ENCODE measurements at places on chromosomes 2 and 18. TPM values are rescaled to one million over a fixed set of nuclear protein-coding genes. Genes with fewer than 3 reads are reported as not detected.

Gene REG1B
- total RNA-seq = not detected

Gene TFCP2L1
- not detected for total RNA-seq

GRCh38 chr2:240441326-240441992 is 6.0 kb downstream of the GPC1 start:
- no peak for DNase-seq

DNA sequence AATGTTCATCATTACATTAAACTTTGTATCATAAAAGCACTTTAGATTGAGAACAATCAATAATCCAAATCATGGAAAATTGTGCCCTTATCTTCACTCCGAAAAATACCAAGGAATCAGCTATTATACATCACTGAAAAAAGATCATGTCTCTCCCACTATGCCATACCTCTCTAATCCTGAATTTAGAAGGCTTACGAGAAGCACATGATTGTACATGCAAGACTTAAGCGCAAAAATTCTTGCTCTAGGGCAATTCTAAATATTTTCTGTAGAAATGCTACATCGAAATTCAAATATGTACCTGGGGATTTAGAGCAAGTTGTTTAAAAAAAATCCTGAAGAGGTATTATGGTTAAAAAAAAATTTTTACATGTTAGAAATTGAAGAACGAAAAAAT is 1.3 kb downstream of the CYTIP start:
- DNase-seq = no peak

GRCh38 chr18:24868311-24868710 is 407.9 kb downstream of the HRH4 start:
- peak; percentile 8 for DNase-seq

DNA sequence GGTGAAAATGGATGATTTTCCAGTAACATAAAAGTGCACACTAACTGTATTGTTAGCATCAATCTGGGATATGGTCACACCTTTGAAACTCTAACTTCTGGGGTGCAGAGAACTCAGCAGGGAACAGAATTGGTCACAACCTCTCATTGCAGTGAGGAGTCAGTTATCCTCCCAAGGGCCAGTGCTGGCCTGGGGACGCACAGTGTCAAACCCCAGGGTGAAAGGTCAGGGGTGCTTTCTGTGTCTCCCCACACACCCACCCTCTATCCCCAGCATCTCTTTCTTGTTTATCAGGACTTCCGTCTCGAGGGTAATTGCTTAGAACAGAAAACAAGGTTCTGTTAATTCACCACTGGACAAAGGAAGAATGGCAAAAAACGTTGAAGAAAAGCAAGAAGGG is 208.7 kb downstream of the DLGAP1 start:
- no peak for DNase-seq

DNA sequence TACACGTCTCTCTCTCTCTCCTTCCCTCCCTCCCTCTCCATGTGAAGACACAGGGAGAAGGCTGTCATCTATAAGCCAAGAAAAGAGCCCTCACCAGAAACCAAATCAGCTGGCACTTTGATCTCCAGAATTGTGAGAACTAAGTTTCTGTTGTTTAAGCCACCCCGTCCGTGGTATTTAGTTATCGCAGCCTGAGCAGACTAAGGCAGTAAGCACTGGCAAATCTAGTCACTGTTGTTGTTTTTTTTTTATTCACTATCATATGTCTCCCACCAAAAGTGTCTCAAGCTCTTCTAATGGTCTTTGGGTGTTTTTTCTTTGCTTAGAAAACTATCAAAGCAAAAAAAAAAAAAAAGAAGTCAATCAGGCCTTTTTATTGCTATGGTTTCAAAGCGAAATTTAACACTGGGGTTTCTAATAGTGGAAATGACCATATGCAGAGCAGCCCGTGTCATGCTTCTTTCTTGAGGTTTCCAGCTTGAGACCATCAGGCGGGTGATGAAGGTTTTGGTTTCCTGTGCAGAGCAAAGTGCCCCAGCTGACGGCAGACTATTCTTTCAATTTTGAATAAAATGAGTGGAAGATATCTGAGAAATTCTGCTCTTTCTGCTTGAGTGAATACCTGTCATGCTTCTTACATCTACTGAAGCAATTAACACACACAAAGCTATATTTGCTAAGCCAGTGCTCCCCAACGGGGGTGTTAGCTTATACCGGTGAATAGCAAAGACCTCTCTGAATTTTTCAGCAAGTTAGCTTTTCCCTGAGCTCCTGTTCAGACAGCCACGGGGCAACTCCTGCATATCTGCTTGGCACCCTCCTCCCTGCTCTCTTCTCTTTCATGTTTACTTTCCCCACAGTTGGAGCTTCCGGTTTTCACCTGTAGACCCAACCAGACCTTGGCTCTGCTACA is 394.1 kb upstream of the ATP5MC3 start:
- DNase-seq = no peak

- no peak for DNase-seq
Measured at GRCh38 chr2:49972699-49973098, 818.4 kb upstream of the FSHR start.

- DNase-seq = no peak
Measured at GRCh38 chr18:2894841-2895370, 48.1 kb downstream of the EMILIN2 start.

GRCh38 chr2:107322416-107322815 is 436.4 kb upstream of the ST6GAL2 start:
- DNase-seq = no peak
